ENCODE measurements at places on chromosomes 7 and 10.

GRCh38 chr7:123789817-123790216 is 41.0 kb upstream of the WASL start:
- DNase-seq: no peak

GRCh38 chr10:35203745-35204144 is 77.1 kb downstream of the CREM start:
- no peak for DNase-seq

- DNase-seq: no peak
Observed at GRCh38 chr10:20195076-20195475, 378.8 kb downstream of the PLXDC2 start.

DNA sequence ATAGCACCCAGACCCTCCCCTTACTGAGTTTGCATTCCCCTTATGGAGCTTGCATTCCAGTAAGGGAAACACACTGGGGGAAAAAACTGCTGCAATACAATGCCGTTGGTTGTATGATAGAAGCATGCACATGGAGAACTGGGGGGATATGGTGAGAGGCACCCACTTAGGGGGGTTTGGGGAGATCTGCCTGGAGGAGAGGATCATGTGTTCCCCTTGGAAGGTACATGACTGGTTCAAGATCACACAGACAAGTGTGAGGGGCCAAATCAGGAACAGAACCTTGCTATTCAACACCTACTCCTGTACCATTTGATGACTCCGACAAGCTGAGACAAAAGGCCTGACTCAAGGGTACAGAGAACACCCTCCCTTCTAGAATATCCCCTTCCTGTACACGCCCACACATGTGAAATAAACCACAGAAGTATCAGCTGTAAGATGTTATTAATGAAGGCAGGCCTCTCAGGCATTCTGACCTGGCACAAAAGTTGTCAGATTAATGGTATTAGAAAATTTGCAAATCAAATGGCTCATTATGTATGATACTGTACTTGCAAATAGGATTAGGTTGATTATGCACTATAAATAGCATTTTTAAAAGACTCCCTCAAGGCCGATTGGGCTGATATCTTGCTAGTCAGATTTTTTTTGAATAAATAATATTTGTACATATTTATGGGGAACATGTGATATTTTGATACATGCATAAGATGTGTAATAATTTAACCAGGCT is 122.2 kb downstream of the NPY start:
- DNase-seq: no peak

DNA sequence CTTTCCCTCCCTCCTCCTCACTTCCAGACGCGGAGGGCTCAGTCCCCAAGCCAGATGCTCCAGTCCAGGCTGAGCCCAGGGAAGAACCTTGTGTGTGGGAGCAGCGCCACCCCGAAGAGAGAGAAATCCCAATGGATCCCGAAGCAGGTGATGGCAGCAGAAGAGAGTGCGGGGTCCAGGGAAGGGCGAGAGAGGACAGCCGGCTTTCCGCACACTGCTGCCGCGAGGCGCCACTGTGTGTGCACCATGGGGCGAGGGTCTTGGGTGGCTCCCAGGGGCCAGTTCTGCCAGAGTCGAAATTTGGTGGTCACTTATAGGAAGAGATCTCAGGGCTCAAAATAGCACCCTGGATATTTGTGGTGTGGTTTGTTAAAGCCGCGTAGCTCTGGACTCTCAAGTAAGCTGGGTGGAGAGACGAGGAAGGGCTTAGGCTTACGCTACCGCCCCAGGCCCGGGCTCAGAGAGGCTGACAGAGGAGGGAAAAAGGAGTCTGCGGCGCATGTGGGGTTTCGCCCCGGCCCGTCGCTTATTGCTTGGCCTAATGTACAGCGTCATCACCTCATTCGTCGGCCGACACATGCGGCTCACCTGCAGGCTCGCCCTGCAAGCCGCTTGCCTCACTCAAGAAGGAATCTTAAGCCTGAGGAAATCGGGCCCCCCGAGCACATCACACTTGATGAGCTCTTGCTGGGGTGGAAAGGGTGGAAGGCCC is 12.1 kb downstream of the ZNF282 start:
- no peak for DNase-seq

DNA sequence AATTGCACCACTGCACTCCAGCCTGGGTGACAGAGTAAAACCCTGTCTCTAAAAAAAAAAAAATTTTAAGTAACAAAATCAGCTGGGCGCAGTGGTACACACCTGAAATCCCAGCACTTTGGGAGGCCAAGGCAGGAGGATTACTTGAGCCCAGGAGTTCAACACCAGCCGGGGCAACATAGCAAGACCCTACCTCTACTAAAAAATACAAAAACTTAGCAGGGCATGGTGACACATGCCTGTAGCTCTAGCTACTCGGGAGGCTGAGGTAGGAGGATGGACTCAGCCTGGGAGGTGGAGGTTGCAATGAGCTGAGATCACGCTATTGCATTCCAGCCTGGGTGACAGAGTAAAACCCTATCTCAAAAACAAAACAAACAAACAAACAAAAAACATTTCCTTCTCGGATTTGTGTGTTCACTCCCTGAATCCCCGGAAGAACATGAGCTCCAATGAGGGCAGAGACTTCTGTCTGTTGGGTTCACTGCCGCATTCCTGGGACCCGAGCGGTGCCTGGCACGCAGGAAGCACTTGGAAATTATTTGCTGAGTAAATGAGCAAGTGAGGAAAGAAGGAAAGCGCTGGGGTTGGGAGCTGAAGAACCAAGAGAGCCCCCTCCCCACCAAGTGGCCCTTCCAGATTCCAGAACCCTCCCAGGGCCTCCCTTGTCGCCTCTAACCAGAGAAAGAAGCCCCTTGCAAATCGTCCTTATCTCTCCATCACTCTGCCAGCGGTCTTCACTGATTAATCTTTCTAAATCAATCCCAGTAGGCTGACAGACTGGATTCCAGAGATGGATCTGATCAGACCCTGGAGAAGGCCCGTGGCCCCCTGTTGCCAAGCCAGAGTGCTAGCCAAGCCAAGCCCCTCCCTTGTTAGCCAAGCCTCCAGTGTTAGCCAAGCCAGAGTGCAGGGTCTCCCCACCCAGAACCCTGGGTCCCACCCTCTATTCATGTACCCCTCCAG is 6.2 kb downstream of the TNRC18 start:
- DNase-seq: no peak

DNA sequence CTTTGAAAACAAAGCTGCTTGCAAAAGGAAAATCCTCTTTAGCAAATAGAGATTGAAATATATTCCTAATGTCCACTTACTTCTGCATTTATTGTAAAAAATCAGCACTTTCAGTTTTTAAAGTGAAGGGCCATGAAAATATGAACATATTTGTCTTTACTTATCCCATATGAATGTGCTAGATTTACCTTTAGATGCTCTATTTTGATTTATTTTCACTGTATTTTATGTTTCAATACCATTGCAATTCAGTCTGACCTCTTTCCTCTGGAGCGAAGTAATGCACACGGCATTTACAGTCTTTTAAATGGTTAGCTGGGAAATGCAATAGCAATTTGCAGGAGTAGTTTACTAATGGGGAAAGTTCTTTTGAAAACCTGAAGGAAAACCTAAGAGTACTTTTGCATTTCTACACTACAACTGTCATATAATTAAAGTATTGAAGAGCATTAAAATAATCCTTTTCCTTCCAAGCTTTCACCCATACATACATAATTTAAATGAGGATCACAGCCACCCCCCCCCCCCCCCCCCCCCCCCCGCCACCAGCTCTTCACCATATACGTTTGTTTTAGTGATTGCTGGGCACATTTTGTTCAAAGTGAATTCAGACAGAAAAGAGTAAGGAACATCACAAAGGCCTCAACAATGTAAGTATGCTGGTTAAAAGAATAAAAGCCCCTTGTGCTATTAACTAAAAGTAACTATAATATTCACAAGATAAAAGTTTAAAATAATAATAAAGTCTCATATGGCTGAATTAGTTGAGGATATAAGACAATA is 3.5 kb downstream of the SKIDA1 start:
- DNase-seq: no peak

- no peak for DNase-seq
Observed at GRCh38 chr7:138924501-138925225, 56.5 kb downstream of the KIAA1549 start.
